Retina (tissue), 1 donor: ENCODE measurements at places on chromosomes 16 and 17.

DNA sequence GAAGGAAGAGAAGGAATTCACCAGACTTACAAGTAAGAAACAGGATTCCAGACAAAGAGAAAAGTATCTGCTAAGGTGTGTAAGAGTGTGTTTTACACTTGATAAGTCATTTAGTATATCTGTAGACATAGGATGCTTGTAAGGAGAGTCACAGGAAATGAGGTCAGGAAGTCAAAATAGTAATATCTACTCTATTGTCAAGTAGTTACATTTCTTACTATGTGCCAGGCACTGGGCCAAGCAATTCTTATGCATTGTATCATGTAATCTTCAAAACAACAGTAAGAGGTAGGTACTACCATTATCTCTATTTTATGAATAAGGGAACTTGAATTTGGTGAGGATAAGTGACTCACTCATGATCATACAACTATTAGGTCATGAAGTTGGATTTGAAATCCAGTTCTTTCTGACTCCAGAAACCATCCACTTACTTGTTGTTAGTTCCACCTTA, 129.1 kb downstream of the SNX11 start:
- no peak for DNase-seq

GRCh38 chr17:78132084-78132676, 1.6 kb downstream of the TMC8 start:
- DNase-seq, result no peak

DNA sequence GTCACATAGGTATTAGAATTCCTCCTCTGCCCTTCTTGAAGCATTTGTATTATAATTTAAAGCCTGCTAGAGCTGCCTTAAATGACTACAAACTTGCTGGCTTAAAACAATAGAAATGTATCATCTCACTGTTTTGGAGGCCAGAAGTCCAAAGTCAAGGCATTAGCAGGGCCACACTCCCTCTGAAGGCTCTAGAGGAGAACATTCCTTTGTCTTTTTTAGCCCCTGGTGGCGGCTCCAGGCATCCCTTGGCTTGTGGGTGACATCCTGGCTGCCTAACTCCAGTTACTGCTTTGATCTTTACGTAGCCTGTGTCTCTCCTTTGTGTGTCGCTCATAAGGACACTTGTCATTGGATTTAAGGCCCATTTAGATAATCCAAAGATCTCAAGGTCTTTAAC, 186.6 kb upstream of the SALL1 start:
- DNase-seq, result no peak

GRCh38 chr16:17067882-17068281, 402.9 kb downstream of the XYLT1 start:
- no peak for DNase-seq

DNA sequence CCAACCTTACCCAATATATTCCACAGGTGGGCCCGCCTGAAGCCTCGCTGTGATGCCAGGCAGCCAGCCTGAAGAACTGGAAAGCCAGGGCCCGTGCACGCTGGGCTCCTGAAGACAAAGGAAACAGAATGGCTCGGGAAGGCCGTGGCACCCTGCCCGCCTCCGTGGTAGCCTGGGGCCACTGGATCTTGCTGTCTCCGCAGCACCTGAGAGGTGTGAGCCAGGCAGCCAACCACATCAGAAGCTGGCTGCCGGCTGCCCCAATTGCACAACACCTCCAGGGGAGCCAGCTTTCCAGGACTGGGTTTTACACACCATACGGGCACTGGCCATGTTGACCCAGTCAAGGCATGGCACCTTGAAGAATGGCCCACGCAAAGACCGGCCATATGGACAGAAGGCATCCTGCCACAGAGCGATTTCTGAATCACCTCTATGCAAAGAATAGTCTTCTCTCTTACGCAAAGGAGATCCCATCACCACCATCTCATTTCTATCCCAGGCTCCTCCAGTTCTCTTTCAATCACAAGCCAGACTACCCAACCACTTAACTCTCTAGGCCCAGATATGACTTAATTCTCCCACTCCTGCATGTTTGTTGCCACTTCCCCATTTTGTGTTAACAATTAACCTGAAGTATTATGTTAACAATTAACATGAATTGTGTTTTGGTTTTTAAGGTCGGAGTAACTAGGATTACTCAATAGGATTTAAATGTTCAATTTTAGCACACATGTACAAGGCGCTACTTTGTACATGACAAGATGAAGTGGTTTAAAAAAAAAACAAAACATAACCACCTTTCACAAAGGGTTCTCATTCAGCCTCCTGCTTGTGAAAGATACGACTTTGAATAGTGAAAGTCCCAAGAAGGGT, 32.1 kb downstream of the ZFHX3 start:
- DNase-seq, result no peak

GRCh38 chr17:67095803-67096202, 51.4 kb downstream of the CACNG1 start:
- no peak for DNase-seq

DNA sequence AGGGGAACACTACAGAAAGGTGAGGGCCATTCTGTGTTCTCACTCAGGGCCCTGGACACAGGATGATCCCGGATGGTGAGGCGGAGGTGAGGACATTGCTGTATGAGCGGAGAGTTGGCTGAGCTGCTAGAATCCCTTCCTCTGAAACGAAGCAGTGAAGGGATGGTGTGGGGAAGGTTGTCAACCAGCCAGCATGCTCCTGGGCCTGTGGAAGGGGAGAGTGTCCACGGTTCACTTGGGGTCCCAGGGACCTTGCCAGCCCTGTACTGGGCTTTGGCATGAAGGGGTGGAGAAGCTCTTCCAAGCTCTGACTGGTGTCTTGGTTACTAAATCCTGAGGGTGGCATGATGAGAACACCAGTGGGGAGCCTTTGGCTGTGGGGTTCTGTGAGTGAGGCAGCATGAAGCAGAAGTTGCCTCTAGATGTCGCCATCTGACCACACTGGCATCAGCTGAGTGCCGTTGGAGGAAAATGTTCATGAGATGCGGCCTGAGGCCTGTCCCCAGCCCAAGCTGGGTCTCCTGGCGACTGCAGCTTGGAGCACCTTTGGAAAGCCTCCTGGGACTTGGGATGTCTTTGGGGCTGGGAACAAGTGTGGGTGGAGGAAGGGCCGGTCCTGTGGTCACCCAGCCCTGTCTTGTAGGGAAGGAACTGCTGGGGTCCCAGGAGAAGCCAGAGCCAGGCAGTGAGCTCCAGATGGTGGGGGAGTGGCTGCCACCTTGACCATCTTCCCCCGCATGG, 14.8 kb downstream of the PDP2 start:
- DNase-seq, result peak; percentile 82

DNA sequence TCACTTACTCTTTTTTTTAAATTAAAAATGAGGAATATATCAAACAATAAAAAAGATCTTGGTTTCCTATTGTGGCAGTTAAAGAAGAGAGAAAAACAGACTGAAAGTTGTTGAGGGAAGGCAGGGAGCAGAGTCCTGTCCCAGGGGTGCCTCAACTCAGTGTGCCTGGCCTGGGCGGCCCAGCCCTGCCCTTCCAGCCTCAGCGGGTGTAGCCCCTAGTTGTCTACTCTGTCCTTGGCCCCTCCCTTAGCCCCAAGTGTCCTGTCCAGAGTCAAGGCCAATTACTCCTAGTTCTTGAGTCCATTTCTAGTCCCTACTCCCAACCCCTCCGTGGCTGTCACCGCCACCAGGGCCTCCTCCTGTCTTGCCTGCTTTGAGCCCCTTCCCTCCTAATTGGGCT, 52.5 kb downstream of the SMPD3 start:
- no peak for DNase-seq

- DNase-seq, result no peak
Measured at GRCh38 chr16:89325861-89326471, 108.5 kb downstream of the ZNF778 start.

GRCh38 chr17:49729069-49729468, 21.3 kb upstream of the SLC35B1 start:
- no peak for DNase-seq

DNA sequence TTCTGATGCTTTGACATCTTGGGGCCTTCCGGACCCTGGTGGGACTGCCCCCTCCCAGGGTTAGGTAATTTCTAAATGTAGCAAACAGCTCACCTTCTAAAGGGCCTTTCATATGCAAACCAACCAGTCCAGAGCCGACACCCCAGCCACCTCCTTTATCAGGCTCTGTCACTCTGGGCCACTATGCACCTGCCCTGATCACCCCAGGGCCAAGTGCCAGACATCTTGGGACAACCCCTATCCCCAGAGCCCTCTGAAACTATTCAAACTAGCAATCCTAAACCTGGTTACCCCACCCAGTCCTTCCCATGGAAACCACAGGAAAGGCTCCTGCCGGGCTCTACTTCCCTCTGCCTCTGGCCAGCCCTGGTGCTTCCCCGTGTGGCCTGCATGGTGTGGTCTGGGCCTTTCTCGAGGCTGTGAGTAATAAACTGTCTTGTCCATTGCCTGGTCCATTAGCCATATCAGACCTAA, 91.2 kb upstream of the TNRC6C start:
- DNase-seq, result no peak

GRCh38 chr17:46108550-46109110, 84.6 kb downstream of the KANSL1 start:
- DNase-seq, result no peak

DNA sequence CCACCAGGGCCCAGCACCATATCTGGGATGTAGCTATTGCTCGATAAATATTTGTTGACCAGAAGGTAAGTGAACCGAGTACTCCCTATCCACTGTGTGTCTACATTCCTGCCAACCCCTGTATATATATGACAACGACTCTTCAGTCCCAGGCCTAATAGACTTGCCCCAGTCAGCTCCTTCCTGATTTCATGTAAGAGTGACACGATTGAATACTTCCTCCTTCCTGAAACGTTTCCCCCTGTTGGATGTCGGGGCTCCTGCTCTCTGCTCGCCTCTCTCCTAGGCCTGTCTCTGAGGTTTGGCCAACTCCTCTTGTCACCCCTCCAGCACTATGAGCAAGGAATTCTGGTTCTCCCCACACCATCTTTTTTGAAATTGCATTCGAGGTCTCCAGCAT, 178.9 kb downstream of the PRKCA start:
- DNase-seq, result no peak

DNA sequence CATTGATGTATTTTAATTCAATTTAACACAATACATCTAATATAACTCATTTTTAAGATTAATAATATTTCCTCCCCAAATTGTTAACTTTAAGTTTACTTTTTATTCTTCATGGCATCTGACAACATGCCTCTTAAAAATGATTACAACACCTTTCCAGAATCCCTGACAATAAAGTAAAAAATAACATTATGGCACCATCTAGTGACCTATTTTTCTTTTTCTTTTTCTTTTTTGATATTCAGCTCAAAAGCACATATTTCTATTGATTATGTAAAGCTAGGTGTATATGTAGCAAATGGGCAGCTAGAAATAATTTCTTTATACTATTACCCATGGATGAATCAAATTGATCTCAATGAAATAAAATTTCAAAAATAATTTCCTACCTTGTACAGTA, 834.3 kb upstream of the CDH8 start:
- DNase-seq, result no peak

- DNase-seq, result no peak
Measured at GRCh38 chr16:50473356-50473945, 74.7 kb upstream of the NKD1 start.

- DNase-seq, result no peak
Measured at GRCh38 chr16:84611041-84611440, 6.8 kb downstream of the COTL1 start.

DNA sequence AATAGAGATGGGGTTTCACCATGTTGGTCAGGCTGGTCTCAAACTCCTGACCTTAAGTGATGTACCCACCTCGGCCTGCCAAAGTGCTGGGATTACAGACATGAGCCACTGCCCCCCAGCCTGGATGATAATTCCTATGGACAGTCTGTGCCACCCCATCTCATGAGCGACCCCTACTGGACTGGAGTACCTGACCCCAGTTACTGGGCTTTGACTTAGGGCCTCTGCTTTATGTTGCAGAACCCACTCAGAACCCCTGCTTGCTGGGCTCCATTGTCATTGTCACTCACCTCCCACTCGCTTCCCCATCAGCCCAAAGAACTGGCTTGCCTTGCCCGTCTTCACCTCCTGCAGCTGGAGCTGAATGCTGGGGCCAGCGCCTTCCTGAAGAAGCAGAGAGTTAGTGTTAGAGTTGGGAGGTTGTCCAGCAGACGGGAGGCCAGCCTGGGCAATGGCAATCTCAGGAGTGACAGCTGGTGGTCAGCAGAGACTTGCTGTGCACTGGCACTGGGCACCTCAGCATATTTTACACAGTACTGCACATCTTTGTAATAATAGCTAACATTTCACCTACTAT, 4.0 kb downstream of the TAC4 start:
- no peak for DNase-seq

DNA sequence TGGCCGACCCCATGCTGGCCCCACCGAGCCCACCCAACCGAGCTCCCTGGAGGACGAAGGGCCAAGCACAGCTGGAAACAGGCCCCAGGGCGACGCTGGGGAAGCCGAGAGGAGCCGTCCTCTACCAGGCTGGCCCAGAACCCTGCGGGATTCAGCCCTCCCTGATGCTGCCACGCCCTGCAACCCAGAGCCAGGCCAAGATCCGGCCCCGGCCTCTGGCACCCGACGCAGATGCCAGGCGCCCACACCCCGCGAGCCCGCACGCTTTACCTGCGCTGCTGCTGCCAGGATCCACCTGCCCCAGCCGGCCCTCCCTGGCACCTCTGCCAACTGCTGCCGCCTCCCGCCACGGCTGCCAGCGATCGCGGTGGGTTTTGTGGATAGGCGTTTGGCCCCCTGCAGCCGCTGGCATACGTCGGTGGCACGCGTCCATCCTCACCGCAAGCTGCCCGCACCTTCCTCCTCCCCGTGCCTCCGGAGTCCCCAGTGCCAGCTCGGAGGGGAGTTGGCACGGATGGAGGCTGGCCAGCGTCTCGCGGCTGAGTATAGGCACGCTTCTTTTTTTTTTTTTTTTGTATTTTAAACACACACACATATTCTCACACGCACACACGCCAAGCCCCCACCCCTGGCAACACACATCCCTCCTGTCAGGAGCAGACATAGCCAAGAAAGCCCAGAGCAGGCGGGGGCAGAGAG, 41.3 kb upstream of the ACSF3 start:
- DNase-seq, result no peak

DNA sequence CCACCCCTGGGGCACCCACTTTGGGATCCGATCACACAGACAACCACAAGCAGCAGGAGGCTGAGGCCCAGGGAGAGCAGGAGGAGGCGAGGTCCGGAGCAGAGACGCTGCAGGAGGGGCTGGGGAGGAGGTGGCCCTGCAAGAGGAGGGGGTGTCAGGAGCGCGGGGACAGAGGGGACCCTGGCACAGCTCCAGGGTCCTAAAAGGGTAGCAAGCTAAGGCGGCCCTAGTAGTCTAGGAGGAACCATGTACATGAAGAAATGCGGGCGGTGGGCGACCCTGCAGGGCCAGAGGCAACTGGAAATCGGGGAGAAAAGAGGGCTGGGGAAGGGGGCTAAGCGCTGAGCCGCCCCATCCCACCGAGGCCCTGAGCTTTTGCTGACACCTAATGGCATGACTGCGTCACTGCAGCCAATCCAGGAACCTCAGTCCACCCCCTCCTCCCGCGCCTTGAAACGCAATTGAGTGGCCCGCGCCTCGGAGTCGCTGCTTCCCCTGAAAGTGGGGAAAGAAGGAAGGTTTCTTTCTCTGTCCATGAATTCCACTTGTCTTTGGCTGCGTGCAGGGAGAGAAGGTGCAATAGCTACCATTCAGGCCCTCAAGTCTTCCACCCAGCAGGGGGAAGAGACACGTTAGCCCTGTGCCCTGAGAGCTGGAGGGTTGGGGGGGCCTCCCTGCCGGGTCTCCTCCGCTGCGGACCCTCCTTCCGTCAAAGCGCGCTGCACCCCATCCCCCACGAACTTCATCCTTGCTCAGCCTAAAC, 1.8 kb downstream of the ASGR1 start:
- peak; percentile 97 for DNase-seq
